Bronchial epithelial cell (primary cell): ENCODE measurements at places on chromosomes 1 and 21. TPM values are rescaled to one million over a fixed set of nuclear protein-coding genes. Genes with fewer than 3 reads are reported as not detected.

DNA sequence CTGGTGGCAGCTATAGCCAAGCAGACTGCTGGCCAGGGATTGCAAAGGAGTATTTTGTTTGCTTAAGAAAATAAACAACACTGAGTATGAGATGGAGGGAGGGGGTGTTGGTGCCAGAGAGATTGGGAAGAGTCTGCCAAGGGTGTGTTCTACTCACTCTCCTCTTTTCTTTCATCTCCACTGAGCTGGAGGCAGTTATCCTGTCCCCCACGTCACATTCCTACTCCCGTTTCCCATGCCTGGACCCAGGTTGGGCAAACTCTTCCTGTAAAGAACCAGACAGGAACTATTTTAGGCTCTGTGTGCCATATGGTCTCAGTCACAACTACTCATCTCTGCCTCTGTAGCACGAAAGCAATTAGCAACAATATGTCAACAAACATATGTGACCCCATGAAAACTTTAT, 1.4 kb upstream of the IL24 start:
- peak; percentile 91 for DNase-seq

Gene CSTB
- total RNA-seq, result 31.3 and 139 TPM in 2 replicates

- DNase-seq, result no peak
These were observed 16.4 kb downstream of the ITGB2 start for GRCh38 chr21:44904141-44904923.

DNA sequence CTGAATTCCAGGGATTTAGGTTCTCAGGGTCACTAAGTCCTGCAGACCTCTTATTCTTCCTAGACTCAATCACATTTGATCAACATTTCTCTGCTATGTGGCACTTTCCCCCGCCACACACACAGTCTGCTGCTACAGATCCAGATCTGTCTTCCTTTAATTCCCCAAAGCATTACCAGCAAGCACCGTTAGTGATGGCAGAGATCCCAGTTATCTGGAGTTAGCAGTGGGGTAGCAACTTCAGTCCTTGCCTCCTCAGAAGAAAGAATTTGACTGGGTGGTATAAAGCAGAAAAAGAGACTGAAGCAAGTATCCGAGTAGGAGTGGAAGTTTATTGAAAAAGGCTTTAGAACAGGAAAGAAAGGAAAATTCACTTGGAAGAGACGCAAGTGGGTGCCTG, 100.4 kb upstream of the ETV3 start:
- no peak for DNase-seq

DNA sequence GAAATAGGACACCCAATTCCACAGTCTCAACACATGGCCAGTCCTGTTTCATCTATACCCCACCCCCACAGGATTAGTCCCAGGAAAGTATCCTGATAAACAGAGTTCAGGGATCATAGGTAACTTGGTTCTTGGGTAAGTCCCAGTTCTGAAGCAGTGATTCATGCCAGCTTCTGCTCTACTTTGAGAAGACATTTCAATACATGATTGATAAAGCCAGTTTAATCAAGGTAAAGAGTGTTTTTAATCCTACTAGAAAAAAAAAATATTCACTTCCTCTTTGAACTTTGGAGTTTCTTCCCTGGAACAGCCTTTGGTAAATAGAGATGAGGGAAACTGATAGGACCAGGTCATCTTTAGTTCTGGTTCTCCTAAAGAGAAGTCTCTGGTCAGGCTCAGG, 142.4 kb downstream of the TLR5 start:
- DNase-seq, result no peak

Gene SDC3
- total RNA-seq, result 2.4 and 4.7 TPM in 2 replicates

DNA sequence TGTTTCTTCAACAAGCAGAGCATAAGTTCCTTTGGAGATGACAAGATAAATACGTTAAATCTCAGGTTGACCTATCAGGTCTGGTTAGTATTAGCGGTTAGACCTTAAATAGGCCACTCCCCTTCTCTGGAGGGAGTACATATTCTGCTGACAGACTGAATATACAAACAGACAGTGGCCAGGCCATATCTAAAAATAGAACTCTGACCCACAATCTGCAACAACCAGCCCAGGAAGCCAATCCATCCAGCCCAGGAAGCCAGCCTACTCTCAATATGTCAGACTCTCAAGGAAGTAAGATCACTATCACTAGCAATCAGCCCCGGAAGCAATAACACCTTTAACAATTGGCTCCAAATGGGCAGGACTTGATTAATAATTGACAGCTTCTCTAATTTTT, 6.7 kb downstream of the IL20 start:
- DNase-seq, result no peak

GRCh38 chr21:45379901-45380330, 25.0 kb upstream of the COL18A1 start:
- no peak for DNase-seq

- DNase-seq, result peak; percentile 87
These were observed 6.4 kb downstream of the CLCA2 start for GRCh38 chr1:86430376-86430775.

DNA sequence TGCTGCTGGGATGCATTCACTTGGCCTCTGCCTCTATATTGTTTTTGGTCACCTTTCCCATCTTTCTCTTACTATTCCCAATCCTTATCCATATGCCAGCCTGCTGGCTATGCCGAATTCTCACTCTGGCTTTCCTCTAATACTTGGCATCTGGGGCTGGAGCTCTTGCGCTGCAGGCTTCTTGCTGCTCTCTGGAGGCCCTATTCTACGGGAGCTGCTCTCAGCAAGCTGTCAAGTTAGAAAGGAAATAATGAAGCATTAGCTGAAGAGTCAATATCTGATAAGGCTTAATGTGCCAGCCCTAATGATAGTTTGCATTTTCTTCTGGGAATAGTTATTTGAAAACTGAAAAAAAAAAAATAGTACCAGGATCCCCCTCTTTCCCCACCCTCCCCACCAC, 125.3 kb upstream of the CYYR1 start:
- no peak for DNase-seq

Gene FAM177B
- 0.38 TPM in 1 of 2 replicates, not detected in the other for total RNA-seq

Gene GJA4
- not detected in 2 replicates for total RNA-seq

Gene HHAT
- total RNA-seq, result 2.9 and 4.0 TPM in 2 replicates

Gene PTPN22
- under 0.01 and 0.26 TPM in 2 replicates for total RNA-seq

DNA sequence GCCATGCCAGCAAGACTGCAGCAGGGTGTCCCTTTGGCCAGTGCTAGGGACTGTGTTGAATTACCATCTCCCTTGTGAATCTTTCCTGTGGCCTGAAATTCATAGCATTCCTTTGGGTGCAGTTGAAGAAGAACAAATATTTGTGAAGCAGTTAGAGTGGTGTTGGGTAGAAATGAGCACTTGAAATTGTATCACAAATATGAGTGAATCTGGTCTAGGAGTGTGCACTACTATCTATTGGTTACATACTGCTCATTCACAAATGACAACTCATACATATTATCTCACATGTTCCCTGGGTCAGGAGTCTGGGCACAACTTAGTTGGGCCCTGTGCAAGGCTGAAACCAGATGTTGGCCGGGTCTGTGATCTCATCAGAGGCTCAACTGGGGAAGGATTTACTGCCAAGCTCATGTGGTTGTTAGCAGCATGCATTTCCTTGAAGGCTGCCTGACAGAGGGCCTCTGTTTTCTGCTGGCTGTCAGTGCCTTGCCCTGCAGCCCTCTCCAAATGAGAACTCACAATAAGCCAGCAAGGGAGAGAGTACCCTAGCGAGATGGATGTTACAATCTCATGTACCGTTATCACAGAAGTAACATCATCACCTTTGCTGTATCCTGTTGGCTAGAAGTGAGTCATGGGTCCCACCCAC, 23.8 kb downstream of the AJAP1 start:
- DNase-seq, result no peak

DNA sequence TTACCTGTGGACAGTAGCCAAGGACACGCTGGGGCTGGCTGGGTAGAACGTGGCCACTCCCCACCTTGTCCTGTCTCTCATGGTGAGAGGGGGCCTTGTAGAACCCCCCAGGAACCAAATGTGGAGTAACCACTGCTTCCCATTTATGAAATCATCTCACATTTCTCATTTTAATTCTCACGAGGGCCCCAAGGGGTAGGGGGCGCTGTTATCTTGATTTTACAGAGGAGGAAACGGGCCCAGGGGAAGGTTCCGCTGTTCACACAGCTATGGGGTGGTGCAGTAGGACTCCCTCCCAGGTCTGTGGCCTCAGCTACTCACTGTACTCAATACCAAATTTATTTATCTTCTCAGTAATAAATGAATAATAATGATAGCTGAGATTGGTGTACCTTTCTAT, 5.5 kb downstream of the SMPDL3B start:
- no peak for DNase-seq

GRCh38 chr1:115069659-115070308, 19.5 kb downstream of the TSPAN2 start:
- DNase-seq, result peak; percentile 77

Gene FAM72B
- 0.13 TPM in 1 of 2 replicates, not detected in the other for total RNA-seq

GRCh38 chr1:232376632-232377493, 253.1 kb downstream of the SIPA1L2 start:
- DNase-seq, result peak; percentile 65

Gene SLC2A5
- under 0.01 and 0.26 TPM in 2 replicates for total RNA-seq

Gene IBA57
- total RNA-seq, result 2.0 and 2.6 TPM in 2 replicates

Gene KCND3
- under 0.01 and 0.13 TPM in 2 replicates for total RNA-seq

Gene EDARADD
- total RNA-seq, result 2.6 and 3.5 TPM in 2 replicates

- DNase-seq, result no peak
These were observed 2.4 kb upstream of the PROX1 start for GRCh38 chr1:213985209-213986019.

GRCh38 chr1:17696417-17697301, 58.5 kb upstream of the ACTL8 start:
- peak; percentile 29 for DNase-seq

- peak; percentile 12 for DNase-seq
These were observed 17.4 kb upstream of the IL12RB2 start for GRCh38 chr1:67290236-67290635.

Gene ZSCAN20
- 5.0 and 8.2 TPM in 2 replicates for total RNA-seq

DNA sequence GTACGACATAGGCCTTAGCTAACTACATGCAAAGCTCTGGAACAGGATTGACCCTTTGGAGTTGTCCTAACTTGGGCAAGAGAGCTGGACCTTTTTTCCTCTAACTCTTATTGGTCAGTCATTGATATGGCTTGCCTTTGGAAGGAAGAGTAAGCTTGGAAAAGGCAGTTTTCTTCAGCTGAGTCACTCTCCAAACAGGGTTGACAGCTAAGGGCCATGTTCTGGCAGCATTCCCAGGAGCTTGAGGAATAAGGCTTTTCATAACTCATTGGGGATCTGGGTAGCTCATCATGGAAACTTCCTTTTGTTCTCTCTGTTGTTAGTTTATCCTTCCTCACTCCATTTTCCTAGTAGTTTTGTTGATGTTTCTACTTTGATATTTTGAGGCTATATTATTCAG, 14.5 kb upstream of the ERRFI1 start:
- peak; percentile 99 for DNase-seq

GRCh38 chr1:50917138-50918137, 42.6 kb downstream of the FAF1 start:
- DNase-seq, result no peak

- no peak for DNase-seq
These were observed 560.2 kb downstream of the SMYD3 start for GRCh38 chr1:245946905-245947304.

Gene RNU1-3
- total RNA-seq, result 2,323 and 5,262 TPM in 2 replicates

- no peak for DNase-seq
These were observed 43.7 kb downstream of the HENMT1 start for GRCh38 chr1:108617008-108617723.

GRCh38 chr1:46284597-46285564, 18.5 kb downstream of the LRRC41 start:
- no peak for DNase-seq

GRCh38 chr21:42630626-42631025, 22.8 kb upstream of the PDE9A start:
- no peak for DNase-seq

DNA sequence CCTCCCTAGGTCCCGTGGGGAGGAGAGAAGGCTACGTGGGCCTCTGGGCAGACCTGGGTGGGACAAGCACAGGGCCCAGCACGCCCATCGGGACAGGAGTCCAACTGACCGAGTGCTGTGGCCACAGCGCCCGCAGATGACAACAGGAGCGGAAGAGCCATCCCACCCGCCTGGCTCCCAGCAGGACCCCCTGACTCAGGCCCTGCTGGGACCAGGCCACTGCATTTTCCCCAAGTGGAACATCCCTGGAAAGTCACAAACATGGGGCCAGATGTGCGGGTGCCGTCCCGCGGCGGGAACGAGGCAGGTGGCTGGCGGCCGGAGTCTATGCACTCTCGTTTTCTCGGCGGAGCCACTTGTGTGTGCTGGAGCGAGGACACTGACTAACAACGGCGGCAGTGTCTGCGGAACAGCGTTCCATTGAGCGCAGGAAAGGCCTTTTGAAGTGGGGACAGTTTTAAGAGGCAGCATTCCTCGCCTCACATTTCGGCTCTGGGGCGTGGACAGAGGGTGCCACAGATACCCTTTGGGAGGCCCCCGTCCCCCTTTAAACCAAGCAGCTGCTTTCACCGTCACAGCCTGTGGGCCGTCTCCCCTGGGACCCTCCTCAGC, 93.7 kb upstream of the ARHGEF16 start:
- DNase-seq, result no peak

DNA sequence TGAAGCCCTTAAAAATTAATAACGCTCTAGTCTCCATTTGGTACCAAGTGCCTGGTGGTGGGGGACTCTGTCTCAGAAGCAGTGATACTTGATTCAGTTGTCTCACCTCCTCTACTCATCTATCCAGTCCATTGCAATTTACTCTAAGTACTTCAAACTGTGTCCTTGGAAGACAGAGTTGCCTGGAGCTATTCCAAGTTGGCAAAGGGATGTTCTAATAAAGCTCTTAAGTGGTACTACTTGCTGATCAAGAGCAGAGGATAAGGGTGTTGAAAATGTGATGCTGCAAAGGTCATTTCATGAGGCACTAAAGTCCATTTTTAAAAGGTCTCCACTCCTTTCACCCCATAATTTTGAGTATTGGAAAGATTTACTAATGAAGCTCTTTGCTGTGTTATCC, 142.2 kb downstream of the NFIA start:
- DNase-seq, result no peak

DNA sequence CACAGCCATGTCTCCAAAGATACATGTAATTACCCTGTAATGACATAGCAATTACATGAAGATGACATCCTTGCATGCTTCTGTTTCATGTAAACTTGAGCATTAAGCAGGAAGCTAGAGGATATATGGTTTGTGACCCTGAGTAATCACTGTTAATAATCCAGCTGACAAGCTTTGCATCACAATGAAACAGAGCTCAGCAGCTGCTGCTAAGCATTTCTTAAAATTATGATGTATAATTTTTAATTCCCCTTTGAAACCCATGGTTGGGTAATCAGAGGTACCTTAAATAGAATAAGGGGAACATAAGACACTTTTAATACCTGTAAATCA, 293.5 kb downstream of the NTNG1 start:
- DNase-seq, result no peak

Gene SLC9C2
- total RNA-seq, result not detected in 2 replicates

DNA sequence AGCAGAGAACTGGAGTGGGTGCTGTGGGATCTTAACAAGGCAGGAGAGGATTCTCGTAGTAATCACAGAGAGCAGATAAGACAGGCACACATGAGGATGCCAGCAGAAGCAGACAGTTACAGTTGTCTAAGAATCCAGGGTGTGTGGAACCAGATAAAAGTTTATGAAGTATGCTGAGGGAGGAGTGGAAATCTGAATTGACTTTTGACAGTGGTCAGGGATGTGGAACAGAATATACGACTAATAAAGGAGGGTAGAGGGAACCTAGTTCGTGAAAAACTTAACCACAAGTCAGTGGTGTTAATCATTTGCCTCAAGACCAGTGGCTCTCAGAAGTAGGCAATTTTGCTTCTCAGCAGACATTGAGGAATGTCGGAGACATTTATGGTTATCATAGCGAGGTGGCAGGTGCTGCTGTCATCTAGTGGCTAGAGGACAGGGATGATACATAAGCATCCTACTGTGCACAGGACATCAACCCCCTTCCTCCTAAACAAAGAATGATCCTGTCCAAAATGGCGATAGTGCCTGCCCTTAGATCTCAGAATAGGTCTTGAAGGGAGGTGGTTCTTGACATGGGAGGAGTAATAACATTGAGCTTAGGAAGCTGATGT, 3.0 kb downstream of the LRRC8D start:
- DNase-seq, result no peak

Gene SERPINC1
- total RNA-seq, result not detected in 2 replicates

Gene DCDC2B
- not detected in 2 replicates for total RNA-seq
